ENCODE measurements at places on chromosomes 2 and 18. TPM values are rescaled to one million over a fixed set of nuclear protein-coding genes. Genes with fewer than 3 reads are reported as not detected.

DNA sequence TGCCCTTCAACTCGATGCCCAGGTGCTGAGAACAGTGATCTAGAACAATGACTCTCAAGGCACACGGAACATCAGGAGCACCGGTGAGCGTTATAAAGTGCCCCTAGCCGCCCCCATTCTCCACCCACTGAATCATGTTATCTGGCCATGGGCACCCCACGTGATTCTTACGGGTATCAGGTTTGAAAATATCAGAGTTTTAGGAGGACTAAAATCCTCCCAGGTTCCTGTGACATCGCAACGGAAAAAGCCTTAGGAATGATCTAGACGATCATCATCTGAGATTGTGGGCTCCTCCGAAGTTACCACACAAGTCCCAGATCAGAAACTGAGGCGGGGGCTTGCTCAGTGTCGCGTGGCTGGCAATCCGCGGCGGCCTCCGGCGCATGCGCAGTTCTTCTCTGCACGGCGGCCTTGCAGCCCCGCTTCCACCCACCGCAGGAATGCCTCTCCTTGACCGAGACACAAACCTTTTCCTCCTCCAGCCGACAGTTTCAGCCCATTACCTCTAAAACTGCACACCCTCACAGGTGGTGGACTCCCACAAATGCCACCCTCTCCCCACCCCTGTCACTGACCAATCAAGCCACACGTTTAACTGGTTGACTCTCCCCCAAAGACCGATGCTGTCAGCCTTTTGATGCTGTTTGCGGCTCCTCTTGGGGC, 5.8 kb upstream of the MRPL33 start:
- DNase-seq, result peak; percentile 64

GRCh38 chr18:10077986-10078385, 164.2 kb downstream of the VAPA start:
- no peak for DNase-seq

- no peak for DNase-seq
These were observed 206.5 kb upstream of the AGAP1 start for GRCh38 chr2:235287375-235287733.

- no peak for DNase-seq
These were observed 17.7 kb upstream of the CCDC93 start for GRCh38 chr2:118031566-118031965.

DNA sequence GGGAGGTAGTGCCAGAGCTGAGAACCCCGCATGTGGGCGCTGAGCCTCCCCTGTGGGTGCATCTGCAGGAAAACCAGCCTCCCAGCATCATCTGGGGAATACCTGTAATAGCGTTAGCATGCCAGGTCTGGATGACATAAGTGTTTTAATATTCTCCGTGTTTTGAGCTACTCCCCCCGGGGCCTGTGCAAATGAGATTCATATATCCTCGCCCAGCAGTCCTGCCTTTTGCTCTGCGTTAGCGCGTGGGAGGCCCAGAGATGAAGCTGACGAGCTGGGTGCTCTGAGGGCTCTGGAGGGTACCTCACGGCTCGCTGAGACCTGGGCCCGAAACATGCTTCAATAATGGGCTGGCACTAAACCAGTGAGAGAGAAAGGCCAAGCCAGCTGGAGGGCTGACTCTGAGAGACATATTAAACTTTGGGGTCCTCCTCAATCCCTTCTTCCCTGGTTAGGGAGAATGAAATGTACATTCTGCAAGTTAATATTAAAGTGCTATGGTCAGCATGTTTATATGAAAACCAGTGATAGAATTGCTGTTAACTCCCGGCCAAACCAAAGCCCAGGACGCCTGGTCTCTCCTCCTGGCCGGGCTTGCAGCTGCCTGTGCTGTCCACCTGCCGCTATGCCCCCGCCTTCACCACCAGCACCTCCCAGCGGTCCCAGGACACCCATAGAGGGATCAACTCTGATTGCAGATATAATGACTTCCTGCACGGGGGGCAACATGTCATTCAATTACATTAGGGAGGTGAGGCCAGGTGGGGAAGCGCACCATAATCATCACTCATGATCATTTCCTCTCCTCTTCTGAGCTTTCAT, 77.0 kb downstream of the EDAR start:
- no peak for DNase-seq

DNA sequence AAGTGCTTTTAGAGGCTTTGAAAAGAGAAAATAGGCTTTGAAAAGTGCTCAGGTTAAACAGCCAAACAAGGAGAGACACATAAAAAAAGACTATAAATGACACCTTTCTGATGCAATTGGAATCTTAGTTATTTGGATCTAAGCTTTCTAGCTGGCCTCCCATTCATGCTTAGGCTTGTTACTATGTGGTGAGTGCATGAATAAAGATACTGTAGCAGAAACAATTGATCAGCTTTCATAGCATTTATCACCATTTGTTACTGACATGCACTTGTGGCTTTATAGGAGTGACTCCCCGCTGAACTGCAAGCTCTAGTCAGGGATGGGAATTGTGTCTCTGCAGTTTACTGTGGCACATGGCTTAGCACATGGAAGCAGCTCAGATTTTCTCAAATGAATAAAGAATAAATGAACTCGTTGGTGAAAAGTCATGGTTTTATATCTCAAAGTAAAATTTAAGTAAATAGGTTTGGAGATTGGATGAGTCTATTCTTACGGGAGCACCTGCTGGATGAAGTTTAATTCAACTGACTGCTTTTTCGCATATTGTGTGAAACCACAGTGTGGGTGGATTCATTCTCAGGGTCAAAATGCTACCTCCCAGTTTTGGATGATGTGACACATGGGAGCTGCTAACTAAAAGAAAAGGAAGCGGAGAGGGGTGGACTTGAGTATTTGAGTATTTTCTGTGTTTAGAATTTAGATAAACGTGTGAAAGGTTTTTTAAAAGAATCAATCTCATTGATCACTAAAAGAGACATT, 91.1 kb upstream of the NOL4 start:
- DNase-seq, result no peak

DNA sequence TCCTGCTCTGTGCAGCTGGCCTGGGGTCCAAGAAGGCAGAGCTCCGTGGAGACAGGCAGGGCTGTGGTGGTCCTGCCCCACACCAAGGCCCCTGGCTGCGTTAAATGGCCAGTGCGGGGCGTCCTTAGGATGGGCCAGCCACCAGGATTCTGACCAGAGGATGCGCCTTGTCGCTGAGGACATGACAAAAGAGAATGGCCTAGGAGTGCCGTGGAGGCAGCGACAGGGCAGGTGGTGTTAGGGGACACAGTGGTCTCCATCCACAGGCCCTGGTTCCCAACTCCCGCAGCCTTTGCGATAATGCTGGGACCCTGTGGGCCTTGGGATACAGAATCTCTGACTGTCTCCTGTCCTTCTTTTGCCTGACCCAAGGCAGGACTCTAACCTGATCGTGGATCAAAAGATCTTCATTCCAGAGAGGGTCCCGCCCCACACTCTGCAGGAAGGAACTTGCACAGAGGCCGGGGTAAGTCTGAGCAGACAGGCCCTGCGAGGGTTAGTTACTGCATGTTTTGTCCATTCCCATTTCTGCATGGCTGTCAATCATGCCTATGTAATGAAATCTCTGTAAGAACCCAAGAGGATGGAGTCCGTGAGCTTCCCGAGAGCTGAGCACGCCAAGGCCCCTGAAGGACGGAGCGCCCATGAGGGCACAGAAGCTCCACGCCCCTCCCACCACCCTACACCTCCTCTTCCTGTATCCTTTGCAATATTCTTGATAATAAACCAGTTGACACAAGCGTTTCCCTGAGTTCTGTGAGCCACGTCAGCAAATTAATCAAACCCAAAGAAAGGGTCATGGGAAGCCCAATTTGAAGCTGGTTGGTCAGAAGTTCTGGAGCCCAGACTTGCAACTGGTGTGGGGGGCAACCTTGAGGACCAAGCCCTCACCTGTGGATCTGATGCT, 251.5 kb upstream of the SALL3 start:
- DNase-seq, result no peak

GRCh38 chr2:88054782-88055370, 707 bp downstream of the KRCC1 start:
- no peak for DNase-seq

Gene GATA6
- total RNA-seq, result 0.17 TPM

Gene GPBAR1
- total RNA-seq, result 0.71 TPM

Gene RFX8
- total RNA-seq, result 2.0 TPM

Gene ERFE
- 0.42 TPM for total RNA-seq

Gene XRCC5
- total RNA-seq, result 268 TPM
